Activated CD8-positive, alpha-beta memory T cell treated with anti-CD3 and anti-CD28 coated beads, Interleukin-2, amount 50 U/mL, for 48 hours (primary cell): ENCODE measurements at places on chromosomes 7 and 10.

DNA sequence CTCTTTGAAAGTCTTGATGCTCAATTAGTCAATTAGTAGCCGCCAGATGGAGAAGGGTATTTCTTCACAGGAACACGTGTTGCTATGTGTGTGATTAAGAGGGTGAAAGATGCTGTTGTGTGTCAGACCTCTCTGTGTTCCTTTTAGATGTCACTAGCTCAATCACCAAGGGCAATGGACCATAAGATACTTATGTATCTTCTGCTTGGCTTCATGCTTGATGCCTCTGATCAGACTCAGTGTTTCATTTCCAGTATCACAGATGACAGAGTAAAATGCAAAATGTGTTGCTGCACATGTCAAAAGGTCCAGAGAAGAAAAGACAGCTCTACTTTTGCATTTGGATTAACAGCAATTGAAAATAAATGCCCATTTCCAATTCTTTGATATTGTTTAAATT, 865.9 kb downstream of the CNTNAP2 start:
- no peak for DNase-seq

- no peak for DNase-seq
These were observed 213.3 kb downstream of the MDFIC start for GRCh38 chr7:115135146-115135545.

DNA sequence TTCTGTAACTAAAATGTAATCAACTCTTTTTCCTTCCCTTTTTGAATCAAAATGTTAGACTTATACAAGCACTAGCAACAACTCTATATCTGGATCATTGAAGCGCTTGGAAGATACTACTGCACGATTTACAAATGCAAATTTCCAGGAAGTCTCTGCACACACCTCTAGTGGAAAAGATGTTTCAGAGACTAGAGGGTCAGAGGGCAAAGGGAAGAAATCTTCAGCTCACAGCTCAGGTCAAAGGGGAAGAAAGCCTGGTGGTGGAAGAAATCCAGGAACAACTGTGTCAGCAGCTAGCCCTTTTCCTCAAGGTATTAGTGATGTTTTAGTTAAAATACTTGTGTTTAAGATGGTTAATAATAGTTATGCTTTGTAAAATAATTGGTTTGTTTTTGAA, 136.4 kb downstream of the MLLT10 start:
- no peak for DNase-seq

DNA sequence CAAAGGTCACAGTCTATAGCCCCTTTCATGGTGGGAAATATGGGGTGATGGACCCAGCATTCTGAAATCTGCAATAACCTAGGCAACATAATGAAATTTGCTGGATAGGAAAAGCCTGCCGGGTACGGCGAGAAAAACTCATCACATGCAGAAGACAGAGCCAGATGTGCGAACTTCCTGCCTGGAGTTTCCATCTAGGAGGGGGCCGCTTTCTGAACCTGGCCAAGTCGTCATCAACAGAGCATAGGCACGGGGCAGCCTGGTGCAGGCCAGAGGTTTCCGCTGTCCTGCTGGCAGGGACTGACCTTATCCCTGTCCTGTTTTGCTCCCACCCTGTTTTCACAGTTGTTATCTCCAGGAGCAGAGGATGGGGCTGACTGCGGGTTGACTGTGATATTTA, 27.4 kb downstream of the CCDC3 start:
- DNase-seq = no peak

DNA sequence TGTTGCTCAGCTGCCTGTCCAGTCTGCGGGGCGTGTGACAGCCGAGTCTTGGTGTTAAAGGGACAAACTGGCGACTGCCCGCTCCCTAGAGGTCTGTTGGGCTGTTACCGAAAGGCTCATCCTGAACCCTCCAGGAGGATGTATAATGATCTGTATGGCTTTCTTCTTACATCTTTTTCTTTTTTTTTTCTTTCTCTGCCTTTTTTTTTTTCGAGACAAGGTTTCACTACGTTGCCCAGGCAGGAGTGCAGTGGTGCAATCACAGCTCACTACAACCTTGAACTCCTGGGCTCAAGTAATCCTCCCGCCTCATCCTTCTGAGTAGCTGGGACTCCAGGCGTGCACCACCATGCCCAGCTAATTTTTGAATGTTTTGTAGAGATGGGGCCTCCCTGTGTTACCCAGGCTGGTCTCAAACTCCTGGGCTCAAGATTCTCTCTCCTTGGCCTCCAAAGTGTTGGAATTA, 857 bp downstream of the INTS15 start:
- no peak for DNase-seq

- no peak for DNase-seq
These were observed 26.6 kb downstream of the TBXAS1 start for GRCh38 chr7:139855498-139856270.

GRCh38 chr10:31035266-31035798, 3.7 kb upstream of the ZNF438 start:
- DNase-seq = no peak

DNA sequence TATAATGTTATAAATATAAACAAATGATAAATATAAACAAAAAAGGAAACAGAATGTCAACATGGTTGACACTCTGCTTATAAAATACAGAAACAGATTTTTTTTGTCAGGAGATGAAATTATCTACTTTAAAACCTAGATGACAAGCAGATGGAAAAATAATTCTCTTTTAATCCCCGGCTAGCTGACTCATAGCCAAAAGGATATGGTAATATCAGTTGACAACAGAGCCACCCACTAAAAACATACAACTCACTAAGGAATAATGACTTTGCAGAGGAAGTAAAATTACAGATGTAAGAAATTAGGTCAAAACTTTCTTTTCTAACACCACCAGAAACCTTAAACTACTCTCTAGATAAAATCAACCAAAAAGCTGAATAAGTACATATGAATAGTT, 131.1 kb upstream of the ABCB5 start:
- DNase-seq = no peak

DNA sequence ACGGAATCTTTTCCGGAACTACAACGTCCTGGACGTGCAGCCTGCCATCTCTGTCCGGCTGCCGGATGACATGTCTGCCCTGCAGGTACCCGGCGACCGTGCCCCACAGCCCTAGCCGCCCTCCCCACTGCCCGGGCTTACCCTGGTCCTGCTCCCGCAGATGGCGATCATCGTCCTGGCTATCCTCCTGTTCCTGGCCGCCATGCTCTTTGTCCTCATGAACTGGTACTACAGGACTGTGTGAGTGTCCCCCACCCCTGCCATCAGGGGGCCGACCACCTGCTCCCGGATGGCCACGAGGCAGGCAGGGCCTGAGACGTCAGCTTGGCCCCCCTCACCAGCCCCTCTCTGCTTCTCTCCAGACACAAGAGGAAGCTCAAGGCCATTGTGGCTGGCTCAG, 38.0 kb upstream of the VSIR start:
- no peak for DNase-seq

- DNase-seq = peak; percentile 63
These were observed 557 bp downstream of the BAG3 start for GRCh38 chr10:119651514-119652360.

DNA sequence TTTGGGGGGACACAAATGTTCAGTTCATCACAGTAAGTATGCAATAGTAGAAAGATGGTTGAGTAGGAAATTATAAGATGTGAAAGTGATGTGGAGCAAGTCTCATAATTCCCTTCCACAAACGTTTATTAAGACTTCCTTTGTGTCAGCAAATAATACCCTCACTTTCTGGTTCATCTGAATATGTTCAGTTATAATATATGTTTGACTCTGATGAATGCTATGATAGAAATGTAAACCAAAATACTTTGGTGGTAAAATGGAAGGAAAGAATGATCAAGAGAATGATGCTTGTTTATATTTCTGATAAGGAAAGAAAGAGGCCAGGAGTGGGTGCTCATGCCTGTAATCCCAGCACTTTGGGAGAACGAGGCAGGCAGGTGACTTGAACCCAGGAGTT, 111.7 kb upstream of the PLXDC2 start:
- DNase-seq = no peak

- no peak for DNase-seq
These were observed 78.8 kb upstream of the CPXM2 start for GRCh38 chr10:123970207-123970926.

DNA sequence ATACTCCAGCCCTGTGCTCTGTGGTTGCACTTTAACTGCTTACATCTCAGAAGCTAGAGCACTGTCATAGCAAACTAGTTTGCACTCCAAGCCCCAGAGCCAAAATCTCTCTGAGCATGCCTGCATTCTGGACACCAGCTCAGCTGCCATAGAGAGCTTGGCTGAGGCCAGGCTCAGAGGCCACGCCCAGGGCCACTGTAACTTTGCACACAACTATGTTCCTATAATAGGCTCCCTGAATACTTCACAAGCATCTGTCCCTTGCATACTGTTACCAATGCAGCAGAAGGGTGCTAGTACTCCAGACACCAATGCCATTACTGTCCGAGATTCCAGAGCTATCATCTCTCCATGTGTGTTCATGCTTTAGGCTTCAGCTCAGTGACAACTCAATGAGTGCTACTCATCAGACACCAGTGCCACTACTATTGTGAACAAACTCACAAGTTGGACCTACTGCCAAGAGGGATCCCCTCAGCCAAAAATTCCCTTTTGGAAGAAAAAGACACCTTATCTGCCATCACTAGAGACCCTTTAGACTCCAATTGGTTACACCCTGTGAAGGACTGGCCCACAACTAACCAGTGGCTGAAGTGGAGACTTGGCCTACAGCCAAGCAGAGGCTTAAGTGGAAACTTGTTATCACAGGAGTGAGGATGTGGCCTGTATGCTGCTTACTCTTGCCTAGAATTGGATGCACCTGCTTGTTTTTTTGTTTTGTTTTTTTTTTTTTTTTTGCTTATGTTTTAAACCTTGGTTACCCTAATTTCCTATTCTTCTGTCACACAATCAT, 211.6 kb upstream of the MAGI2 start:
- no peak for DNase-seq

- DNase-seq = no peak
These were observed 6.4 kb downstream of the PSAP start for GRCh38 chr10:71844695-71845094.

DNA sequence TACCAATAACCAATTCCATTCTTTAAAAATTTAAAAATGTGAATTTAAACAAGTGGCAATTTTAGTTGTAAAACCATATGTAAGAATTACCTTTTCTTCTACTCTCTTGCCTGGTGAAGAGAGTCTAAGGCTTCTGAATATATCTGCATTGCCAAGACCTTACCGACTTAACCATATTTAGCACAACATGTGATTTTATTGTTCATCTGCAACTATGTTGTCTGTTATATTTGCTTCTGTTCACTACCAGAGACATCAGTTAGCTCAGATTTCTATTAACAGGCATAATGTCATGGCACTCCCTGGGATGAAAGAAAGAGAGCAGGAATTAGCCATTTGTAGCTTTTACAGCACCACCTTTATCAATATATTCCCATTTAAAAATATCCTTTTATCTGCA, 55.3 kb downstream of the CHN2 start:
- DNase-seq = no peak
